ENCODE measurements at places on chromosomes 6 and 20. TPM values are rescaled to one million over a fixed set of nuclear protein-coding genes. Genes with fewer than 3 reads are reported as not detected.
A peak's percentile ranks its signal among the peaks of the same experiment; 100 is the strongest.

DNA sequence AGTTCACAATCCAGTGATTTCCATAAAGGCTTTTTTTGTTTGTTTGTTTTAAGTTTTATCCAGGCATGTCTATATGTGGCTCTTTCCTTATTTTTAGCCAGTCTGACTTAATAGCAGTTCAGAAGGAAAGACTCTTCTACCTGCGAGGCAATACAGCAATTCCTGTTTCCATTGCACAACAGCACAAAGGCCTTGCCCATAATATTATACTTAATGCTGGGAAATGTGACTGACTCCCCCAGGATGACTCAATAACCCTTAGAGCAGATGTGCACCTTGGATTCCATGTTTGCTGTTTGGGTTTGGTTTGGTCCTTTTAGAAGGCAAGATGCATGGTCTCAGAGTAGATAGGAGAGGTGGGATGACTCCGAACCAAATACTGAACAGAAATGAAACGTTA, 184.1 kb downstream of the MTFR2 start:
- DNase-seq, result no peak

DNA sequence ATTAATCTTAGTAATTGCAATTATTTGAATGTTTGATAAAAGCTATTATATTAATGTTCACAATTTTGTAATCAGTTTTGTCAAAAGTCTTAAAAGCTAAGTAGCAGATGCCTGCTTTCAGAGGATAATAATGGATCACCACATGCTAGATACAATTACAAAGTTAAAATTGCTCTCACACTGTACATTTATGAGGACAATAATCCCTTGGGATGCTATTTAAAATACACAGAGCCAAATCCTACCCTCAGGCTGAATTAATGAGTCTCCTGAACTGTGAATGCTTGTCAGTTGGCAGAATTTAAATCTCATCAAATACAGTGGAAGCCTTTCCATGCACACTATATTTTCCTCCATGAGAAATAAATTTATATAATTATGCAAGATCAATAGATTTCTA, 153.3 kb upstream of the SYNCRIP start:
- no peak for DNase-seq

- no peak for DNase-seq
These were observed 54.6 kb downstream of the GMPR start for GRCh38 chr6:16292942-16293341.

DNA sequence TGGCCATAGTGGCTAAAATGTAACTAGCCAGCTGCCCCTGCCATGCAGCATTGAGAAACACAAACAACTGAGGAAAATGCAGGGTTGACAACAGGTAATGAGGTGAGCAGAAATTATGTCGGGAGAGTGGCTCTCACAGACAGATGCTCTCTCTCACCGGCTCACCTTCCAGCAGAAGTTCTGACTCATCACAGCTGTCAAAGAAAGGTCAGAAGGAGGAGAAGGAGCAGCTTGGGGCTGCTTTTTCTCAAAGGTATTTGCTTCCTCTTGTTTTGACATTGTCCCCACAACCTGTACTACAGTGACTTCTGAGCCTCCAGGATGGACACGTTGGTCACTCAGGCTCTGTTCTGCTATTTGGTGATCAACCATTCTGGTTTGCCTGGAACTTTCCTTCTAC, 190.5 kb upstream of the HEY2 start:
- no peak for DNase-seq

- DNase-seq, result no peak
These were observed 132.4 kb downstream of the EYA2 start for GRCh38 chr20:47027042-47027441.

- DNase-seq, result no peak
These were observed 66.2 kb downstream of the ABHD12 start for GRCh38 chr20:25324412-25324811.

GRCh38 chr6:154258064-154258757, 98.4 kb downstream of the IPCEF1 start:
- DNase-seq, result no peak

- peak; percentile 52 for DNase-seq
These were observed 637 bp downstream of the MYLK4 start for GRCh38 chr6:2749969-2750600.

DNA sequence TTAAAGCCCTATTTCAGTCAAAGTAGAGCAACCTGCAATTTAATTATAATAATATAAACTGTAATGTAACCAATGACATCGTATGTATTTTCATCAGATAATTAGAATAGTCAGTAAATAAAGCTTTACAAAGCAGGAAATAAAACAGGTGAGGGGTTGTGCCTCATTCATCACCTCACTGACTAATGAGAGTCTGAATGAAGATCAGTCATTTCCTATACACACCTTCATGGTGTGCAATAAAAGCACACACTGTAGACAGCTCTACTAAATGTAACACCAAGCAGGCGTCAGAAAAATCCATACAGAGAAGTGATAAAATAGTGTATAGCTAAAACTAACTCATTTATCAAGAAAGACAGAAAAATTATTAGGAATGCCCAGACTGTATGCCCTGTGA, 105.9 kb downstream of the MAN1A1 start:
- no peak for DNase-seq

DNA sequence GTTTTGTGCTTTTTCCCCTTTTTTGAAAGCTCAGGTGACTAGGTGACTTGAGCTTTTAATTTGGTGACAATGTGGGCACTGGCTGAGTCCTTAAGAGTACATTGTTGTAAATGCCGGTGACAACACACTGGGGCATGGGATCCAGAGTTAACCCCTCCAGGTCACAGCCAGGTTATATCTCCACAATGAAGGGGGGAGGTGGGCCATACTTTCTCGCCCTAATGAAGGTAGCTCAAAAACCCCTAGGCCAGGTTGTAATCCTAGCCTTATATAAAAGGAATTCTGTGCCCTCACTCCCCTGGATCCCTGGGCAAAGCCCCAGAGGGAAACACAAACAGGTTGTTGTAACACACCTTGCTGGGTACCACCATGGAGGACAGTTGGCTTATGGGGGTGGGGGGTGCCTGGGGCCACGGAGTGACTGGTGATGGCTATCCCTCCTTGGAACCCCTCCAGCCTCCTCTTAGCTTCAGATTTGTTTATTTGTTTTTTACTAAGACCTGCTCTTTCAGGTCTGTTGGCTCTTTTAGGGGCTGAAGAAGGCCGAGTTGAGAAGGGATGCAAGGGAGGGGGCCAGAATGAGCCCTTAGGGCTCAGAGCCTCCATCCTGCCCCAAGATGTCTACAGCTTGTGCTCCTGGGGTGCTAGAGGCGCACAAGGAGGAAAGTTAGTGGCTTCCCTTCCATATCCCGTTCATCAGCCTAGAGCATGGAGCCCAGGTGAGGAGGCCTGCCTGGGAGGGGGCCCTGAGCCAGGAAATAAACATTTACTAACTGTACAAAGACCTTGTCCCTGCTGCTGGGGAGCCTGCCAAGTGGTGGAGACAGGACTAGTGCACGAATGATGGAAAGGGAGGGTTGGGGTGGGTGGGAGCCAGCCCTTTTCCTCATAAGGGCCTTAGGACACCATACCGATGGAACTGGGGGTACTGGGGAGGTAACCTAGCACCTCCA, 2.2 kb upstream of the VEGFA start:
- no peak for DNase-seq

GRCh38 chr6:19848465-19849029, 11.4 kb downstream of the ID4 start:
- DNase-seq, result no peak

DNA sequence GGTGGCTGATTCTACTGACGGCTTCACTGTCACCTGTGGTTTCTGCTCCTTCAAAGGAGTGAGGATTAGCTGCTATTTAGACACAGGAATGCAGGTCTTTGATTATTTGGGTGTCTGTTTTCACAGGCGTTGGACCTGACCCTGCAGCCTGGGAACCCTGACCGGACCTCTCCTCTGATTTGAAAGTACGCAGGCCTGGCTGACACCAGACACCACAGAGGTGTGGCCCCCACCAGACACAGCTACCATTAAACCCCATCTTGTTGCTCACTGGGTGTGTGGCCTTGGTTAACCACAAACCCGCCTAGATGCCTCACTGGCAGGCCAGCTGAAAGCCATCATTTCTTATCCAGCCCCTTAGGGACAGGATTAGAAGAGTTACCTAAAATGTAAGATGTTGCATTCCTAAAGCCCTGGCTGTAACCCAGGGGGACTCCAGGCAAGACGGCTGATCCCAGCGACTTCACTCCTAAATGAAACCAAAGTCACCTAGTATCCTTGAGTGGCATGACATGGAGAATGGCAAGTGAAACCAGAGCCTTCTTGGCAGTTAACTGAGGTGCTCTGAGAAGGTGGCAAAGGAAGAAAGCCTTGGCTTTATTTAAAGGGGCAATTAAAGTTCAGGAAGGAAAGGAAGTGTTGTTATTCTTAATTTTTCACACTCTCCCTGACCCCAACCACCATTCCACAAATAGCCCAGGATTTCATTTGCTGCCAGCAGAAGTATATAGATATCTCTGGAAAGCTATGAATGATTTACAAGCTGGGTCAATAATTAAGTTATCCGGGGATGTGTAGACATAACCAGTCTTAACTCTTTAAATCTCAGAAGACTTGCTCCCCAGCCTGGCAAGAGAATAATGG, 169.9 kb downstream of the QRSL1 start:
- no peak for DNase-seq

GRCh38 chr20:10209091-10209490, 9.5 kb upstream of the SNAP25 start:
- DNase-seq, result no peak

RARS2 gene
- 27.5 TPM for total RNA-seq

USP49 gene
- 3.3 TPM for total RNA-seq

GNAS-AS1 gene
- 1.2 TPM for total RNA-seq

PXDC1 gene
- 0.33 TPM for total RNA-seq

NUS1 gene
- total RNA-seq, result 28.0 TPM

MLN gene
- total RNA-seq, result not detected

CST4 gene
- total RNA-seq, result not detected

LRFN2 gene
- total RNA-seq, result 1.5 TPM

DEFB114 gene
- not detected for total RNA-seq

RFX6 gene
- total RNA-seq, result not detected

PKIB gene
- 2.1 TPM for total RNA-seq

TMC2 gene
- not detected for total RNA-seq

SLC35F1 gene
- not detected for total RNA-seq

SLC44A4 gene
- 0.96 TPM for total RNA-seq

HSPA12B gene
- 0.10 TPM for total RNA-seq

Data from T-cell (primary cell).